Activated T-cell treated with anti-CD3 and anti-CD28 coated beads, Interleukin-2, amount 50 U/mL, for 48 hours (primary cell): ENCODE measurements at places on chromosomes 5 and 9.
A peak's percentile ranks its signal among the peaks of the same experiment; 100 is the strongest.

- DNase-seq, result no peak
Observed at GRCh38 chr9:123417289-123418051, 61.5 kb downstream of the CRB2 start.

GRCh38 chr9:129609486-129610212 is 11.3 kb downstream of the C9orf50 start:
- DNase-seq, result peak; percentile 53

DNA sequence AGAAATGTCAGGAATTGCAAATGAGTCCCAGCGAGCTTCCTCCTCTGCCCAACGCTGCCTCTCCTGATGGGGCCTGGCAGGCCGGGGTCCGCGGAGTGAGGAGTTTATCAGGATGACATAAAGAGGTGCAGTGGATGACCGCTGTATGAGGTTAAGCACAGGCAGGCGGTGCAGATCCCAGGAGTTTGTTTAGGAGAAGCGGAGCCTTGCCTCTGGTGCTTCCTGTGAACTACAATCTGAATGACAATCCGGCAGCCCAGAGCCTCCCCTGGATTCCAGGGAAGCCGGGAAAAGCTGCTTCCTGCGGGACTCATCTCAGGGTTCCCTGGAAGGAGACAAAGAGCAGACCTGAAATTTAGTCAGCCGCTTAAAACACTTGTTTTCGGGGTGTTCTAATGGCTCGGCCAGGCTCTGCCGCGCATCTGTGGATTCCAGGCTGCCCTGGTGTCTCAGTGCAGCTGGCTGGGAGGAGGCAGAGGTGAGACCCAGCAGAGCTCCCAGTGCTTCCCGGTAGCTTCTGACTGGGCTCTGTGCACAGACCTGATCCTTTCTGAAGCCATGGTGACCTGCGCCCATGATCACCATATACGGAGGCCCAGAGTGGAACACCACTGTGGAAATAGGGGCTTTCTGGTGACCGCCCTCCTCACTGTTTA is 69.8 kb upstream of the IRX4 start:
- no peak for DNase-seq

- no peak for DNase-seq
Observed at GRCh38 chr9:110143950-110144545, 63.9 kb downstream of the C9orf152 start.

- DNase-seq, result no peak
Observed at GRCh38 chr9:109159583-109159982, 7.5 kb downstream of the FRRS1L start.

DNA sequence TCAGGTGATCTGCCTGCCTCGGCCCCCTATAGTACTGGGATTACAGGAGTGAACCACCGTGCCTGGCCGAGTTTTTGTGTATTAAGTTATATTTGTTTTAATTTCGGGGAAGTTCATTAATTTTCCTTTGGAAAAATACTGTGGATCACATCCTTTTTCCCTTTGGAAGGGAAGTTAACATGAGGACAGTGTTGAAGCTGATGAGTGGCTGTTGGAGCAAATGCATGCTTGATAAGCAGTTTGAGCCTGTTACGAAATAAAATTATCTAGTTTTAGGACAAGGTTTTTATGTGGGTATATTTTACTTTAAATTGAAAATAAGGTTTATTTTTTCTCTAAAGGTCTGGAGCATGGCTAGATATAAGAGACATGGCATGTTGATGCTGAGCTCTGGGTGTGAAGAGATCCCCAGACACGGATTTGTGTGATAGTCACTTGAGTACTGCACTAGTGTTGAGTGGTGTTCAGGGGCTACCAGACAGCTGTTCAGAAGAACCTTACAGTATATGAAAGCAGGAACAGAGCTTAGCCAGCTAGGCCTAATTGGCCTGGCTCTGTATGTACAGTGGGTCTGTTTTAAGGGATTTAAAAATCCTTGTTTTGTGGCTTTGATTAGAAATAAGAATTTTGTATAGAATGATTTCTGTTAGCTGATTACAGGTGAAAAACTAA is 17.4 kb downstream of the LMNB1 start:
- DNase-seq, result no peak
